ENCODE measurements at places on chromosomes 6 and 20.

GRCh38 chr6:67210450-67210849 lies 1424.6 kb upstream of the ADGRB3 start:
- DNase-seq: no peak

DNA sequence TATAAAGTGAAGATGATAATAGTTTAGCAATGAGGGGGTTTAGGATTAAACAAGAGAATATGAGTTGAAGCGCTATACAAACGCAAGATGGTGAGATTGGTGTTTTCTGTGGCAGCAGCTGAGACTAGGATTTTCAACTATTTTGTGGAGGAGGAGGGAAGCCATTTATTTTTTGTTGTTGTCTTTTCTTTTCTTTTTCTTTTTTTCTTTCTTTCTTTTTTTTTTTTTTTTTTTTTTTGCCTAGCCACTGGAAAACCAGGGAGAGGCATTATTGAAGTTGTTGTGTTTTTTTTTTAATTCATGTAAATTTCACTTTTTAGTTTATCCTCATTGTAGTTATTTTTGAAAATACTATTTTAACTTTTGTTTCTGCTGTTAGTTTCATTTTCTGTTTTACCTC lies 15.9 kb downstream of the PARD6B start:
- DNase-seq: no peak

GRCh38 chr6:108068182-108068581 lies 6.4 kb downstream of the OSTM1 start:
- DNase-seq: no peak

DNA sequence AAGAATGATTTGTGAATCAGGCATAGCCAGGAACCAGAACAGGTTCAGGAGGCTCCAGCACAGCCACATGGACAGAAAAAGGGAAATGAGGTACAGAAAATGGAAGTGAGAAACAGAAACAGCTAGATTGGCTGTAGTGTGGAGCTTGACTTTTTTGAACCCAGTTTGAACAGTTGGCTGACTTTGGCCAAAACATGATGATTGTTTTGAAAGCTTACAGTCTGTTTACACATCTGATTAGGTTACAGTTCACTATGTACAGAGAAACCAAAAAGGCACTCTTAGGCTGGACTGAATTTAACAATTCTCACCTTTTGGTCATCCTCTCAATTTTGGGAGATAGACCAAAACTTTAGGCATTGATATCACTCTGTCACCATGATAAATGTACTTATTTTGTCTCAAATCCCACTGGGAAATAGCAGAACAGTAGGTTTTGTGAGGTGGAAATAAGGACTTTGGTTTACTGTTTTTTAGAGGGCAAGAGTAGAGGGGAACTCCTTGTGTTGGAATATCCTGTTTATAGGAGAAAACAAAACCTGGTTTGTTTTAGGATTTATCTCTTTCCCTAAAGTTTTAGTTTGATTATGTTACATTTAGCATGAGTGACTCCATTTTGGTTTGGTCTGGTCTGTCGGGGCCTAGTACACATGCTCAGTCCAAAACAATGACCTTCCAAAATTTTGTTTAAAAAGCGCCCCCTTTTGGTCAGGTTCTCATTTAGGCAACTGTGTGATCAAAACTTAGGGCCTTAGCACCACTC lies 123.1 kb downstream of the OLIG3 start:
- no peak for DNase-seq

DNA sequence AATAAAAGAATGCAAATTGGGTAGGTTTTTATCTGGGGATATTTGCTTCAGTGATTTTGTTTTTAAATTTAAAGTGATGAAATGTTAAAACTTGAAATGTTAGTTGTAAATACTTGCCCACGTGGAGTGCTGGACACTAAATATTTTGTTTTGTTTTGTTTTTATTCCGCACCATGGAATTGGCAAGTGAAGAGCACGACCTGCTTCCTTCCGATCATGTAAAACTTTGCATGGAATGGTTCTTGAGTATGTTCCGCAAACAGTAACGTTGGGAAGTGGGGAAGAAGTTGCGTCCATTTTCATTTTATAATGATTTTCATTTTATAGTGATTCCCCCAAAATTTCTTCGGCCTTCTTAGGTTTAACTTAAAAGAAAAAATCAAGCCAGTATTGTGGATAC lies 765 bp downstream of the IRAK1BP1 start:
- no peak for DNase-seq

DNA sequence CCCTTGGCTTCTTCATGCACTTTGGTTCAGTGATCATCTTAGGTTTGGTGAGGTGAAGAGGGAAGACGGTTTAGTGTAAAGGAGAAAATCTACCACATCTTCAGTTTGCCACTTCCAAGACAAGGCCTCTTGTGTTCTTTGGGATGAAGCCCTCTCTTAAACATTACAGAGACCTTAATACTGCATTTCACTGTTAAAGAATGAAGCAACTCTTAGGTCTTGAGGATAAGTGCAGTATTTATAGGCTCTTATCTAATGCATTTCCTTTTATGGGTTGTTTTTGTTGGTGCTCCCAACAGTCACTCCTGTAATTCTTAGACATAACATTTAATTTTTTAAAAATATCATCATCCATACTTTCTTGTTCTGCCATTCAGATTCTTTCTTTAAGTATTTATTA lies 139.9 kb upstream of the LAMP5 start:
- DNase-seq: peak; percentile 74

DNA sequence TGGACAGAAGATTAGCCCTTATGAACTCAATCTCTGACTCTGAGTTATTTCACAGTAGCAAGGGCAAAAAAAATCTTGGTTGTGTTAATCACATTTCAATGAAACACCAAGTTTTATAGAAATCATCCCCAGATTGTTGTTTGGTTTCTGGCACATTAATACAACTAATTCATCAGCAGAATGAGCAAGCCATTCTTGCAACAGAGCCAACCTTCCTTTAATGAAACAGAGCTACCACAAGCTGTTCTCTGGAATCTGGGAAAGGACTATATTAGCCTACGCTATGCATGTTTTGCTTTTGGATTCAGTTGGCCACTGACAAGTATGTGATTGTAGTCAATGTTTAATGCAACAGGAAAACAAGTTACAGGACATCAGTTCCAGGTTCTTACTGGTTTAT lies 13.8 kb upstream of the POPDC3 start:
- DNase-seq: no peak

DNA sequence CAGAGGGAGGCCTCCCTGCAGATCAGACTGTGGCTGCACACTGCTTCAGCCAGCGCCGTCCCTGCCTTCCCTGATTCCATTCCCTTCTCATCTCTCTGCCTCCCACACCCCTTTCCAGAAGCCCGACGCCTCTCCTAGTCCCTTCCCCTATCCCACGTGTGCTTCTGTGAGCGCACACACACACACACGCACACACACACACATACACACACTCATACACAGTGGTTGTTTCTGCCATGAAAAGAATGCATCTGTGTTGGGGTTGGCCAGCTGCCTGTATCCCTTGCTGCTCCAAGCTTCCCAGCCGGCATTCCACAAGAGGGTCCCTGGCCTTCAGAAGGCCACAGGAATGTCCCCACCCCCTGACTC lies 51.7 kb downstream of the MOCS1 start:
- peak; percentile 90 for DNase-seq

All from kidney glomerular epithelial cell (primary cell).